ENCODE measurements at places on chromosomes 1 and 21.

DNA sequence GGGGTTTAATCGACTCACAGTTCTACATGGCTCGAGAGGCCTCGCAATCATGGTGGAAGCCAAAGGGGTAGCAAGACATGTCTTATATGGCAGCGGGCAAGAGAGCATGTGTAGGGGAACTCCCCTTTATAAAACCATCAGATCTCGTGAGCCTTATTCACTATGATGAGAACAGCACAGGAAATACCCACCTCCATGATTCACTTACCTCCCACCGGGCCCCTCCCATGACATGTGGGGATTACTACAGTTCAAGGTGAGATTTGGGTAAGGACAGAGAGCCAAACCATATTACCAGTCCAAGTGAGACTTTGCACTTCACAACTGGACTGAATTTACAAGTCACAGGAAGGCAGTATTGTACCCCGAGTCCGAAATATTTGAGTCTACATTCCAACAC is 73.9 kb upstream of the ANGPTL1 start:
- no peak overlapping the region for H3K27ac ChIP-seq
- peaks cover 27% of the 10 kb centered on the region for H3K27me3 ChIP-seq
- H3K4me3 ChIP-seq = no peak overlapping the region
- no peaks in the 10 kb centered on the region for H3K36me3 ChIP-seq
- H3K4me1 ChIP-seq = no peaks in the 10 kb centered on the region

GRCh38 chr1:64933296-64934070 is 32.9 kb downstream of the JAK1 start:
- H3K27ac ChIP-seq = peak overlapping the region; percentile 50
- peaks cover 79% of the 10 kb centered on the region for H3K4me1 ChIP-seq
- peaks cover 26% of the 10 kb centered on the region for H3K36me3 ChIP-seq
- no peak for DNase-seq

- H3K4me1 ChIP-seq = peaks cover 35% of the 10 kb centered on the region
- peaks cover 3% of the 10 kb centered on the region for H3K36me3 ChIP-seq
- peaks cover 40% of the 10 kb centered on the region for H3K27me3 ChIP-seq
- no peak for DNase-seq
Observed at GRCh38 chr1:205475855-205476254, 20.0 kb upstream of the BLACAT1 start.

- no peaks in the 10 kb centered on the region for H3K4me1 ChIP-seq
- H3K4me3 ChIP-seq = no peak overlapping the region
- H3K36me3 ChIP-seq = no peaks in the 10 kb centered on the region
Observed at GRCh38 chr1:88472714-88473113, 211.4 kb upstream of the PKN2 start.
